ENCODE measurements at places on chromosomes 2 and 18.

DNA sequence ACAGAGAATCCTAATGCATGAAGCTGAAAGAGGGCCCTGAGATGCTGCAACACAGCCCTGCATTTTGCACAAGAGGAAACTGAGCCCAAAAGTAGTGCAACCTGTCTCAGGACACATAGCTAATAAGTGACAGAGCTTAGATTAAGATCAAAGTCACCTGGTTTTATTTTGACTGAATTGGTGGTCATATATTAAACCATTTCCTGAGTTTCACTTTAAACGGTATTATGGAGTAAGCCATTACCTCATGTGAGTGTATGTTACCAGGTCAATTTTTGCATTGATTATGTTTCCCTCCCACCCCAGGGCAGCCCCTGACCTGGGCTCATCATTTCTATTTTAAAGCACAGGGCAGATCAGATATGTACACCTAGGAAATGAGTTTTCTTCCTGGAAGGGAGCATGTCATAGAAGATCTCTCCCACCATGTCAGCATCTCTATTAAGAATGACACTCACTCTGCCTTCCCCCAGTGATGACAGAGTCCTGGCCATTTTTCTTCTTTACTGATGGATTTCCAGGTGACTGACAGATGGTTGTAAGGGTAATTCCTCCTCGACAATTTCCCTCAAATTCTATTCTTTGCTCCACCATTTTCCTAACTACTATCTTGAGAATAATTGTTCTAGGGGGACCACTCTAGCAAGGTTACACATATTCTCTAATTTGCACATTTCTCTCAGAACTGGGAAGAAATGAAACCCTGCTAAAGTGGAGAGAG is 441.3 kb upstream of the SLC14A2 start:
- no peak for DNase-seq

DNA sequence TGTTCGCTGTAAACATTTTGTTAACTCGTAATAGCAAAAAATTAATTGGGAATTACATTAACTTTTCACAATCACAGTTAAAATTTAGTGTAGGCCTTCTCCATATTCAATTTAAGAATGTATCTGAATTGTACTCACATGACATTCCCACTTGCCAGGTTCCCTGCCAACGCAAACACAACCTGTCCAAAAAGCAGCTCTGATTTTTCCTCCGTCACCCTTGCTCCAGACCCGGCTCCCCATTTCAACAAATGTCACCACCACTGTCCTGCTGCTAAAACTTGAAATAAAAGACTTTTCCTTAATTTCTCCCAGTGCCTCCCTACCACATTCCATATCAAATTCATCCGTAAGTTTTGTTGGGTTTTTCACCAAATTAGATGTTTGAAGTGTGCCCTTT is 120.3 kb downstream of the PIEZO2 start:
- DNase-seq: no peak

DNA sequence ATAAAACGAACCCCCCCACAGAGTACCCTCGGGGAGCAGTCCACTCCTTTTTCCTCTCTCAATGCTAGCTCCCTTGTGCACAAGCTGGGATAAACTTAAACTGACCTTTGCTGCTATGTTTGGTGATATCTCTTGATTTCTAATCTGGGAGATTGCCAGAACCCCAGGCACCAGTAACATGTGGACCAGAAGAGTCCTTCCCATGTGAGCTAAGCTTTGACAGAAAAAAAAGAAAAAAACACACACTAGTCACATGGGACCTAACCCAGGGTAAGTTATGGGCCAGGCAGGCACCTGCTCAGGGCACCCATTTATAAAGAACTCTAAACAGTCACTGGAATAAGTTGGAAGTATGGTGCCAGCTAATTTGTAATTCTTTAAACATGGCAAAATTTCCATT is 242.6 kb downstream of the EN1 start:
- DNase-seq: no peak

GRCh38 chr2:71682341-71682740 is 229.0 kb downstream of the DYSF start:
- no peak for DNase-seq

DNA sequence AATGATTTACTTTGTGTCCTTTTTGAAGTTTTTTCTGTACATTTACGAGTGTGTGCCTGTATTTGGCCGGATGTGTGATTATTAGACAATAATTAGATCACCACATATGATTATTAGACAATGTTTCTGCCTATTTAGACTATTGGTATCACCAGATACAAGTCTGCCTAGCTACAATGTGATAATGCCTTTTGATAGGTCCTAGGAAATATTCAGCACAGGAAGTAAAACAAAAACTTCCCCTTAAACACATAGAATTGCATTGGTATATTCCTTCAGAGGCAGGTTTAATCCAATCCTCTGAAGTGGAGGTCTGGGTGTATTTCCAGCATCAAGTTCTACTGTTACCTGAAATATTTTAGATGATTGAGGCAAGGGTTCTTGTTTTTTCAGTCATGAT is 275.1 kb downstream of the TGIF1 start:
- DNase-seq: no peak

DNA sequence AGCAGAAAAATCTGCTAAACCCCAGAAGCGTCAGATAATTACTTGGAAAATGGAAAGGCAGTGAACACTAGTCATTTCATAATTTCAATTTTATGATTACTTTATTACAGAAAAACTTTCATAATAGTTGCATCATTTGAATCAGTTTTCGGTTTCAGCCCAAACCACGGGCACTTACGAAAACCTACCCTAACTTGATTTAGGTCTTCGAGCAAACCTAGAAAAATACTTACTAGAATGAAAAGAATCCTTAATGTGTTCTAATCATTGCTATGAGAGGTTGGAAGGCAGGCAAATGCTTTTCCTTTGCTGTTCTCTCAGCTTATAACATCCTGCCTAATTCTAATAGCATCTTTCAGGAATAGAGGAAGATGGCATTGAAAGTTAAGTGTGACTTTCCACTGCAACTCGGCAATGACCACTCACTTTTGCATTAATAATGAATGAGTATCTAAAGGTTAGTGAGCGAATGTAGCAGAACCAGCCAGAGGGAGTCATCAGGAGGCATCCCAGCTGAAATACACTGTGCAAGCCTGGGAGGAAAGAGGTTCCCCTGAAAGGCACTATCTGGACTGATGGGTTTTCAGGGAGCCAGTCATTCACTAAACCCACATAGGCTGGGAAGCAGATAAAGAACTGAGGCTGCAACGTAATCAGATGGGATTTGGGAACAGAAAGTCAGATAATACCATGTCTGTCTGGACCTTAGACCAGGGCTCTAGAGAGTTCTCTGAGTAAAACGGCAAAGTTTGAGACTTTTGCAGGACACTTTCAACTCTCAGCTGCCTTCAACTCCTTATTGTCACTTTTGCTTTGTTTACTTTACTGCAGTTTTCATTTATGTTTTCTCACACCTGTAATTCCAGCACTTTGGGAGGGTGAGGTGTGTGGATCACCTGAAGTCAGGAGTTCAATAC is 520.8 kb downstream of the RNF144A start:
- DNase-seq: no peak
